ENCODE measurements at places on chromosomes 11 and 22. TPM values are rescaled to one million over a fixed set of nuclear protein-coding genes. Genes with fewer than 3 reads are reported as not detected.

OTOG gene
- total RNA-seq, result not detected

UPK3A gene
- not detected for total RNA-seq

- DNase-seq, result no peak
Observed at GRCh38 chr11:123404676-123405075, 25.4 kb upstream of the GRAMD1B start.

PATL1 gene
- 16.9 TPM for total RNA-seq

GRCh38 chr11:48161951-48162884 lies 54.4 kb upstream of the OR4B1 start:
- DNase-seq, result no peak

GRCh38 chr11:116864531-116864930 lies 27.1 kb upstream of the APOA1 start:
- no peak for DNase-seq

GRCh38 chr22:40764763-40765441 lies 54.2 kb downstream of the SLC25A17 start:
- DNase-seq, result no peak

APOA5 gene
- not detected for total RNA-seq

DNA sequence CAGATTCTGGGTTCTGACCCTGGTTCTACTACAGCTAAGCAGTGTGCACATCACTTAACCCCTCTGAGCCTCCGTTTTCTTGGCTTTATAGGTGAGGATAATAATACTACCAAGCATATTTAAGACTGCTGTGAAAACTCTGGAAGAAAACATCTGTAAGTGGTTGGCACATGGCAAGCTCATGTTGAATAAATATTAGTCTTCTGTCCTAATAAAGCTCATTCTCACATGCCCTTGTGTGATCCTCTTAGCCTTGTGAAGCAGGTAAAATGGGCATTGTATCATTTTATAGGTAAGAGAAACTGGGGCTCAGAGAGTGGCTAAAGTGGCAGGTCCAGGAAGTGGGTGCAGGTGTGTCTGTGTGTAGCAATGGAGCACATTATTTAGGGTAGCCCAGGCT lies 8.5 kb downstream of the PKNOX2 start:
- peak; percentile 3 for DNase-seq

GRCh38 chr11:116176484-116177005 lies 596.2 kb downstream of the BUD13 start:
- DNase-seq, result no peak

DNA sequence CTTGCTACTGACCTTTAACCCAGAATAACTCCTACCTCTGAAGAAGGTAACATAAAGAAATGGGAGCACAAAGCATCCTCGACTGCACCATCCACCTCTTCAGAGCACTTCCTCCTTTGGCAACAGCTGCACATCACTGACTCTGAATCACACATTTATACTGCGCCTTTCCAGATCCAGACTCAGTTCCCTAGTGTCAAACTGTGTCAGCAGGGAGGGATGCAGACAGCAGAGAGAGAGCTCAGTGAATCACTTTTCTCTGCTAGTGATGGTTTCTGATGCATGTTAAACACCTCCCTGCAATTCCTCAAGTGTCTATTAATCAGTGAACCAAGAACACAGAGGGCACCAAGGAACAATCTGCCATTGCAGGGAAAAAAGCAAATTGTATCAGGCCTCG lies 118.9 kb downstream of the PLEKHA7 start:
- no peak for DNase-seq

GRCh38 chr11:58930926-58931325 lies 8.4 kb upstream of the GLYATL1 start:
- DNase-seq, result no peak

- peak; percentile 82 for DNase-seq
Observed at GRCh38 chr11:7511401-7511800, 2.4 kb upstream of the PPFIBP2 start.

DNA sequence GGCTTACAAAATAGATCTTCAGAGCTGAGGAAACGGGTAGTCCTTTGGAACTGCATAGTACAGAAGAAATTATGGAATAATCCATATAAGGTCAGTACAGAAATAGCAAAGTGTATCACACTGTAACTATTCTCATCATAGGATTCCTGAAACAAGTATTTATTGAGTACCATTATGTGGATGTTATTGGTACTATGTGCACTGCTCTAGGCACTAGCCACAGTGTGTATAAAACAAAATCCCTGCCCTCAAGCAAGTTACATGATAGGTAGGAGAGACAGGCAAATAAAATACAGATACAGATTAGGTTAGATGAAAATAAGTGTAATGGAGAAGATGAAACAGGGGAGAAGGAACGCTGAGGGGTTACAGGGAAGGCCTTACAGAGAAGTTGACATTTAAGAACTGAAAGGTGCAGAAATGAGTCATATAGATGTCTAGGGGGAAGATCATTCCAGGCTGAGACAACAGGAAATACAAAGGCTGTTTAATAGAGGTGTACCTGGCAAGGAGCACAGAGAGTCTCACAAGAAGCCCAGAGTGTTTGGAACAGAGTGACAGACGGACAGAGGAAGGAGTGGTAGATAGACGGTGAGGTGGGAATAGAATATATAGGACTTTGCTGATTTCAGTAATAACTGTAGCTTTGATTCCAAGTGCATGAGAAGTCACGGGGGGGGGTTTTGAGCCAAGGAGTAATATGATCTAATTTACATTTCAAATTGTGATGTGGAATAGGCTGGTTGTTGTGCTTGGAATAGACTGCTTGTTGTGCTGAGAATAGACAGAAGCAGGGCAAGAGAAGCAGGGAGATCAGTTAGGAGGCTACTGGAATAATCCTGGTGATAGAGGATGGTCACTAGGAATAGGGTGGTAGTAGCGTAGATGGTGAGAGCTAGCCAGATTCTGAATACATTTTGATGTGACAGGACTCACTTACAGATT lies 13.7 kb downstream of the RNF141 start:
- DNase-seq, result no peak

NTM gene
- total RNA-seq, result 5.9 TPM

DNA sequence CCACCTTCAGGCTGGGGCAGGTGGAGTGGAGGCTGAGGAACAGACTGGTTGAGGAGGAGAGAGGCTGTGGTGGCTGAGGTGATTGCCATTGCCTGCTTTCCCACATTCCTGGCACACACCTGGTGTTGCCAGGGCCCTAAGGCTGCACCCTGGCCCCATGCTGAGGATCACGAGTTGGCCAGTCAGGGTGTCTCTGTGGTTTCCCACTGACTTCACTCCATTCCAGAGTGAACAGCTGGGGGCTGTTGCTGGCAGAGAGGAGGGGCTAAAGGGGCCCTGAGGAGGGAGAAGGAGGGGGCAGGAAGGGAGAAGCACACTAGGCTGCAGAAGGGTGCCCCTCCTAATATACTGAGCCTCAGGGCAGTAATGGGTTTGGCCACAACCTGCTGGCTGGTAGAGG lies 1.8 kb downstream of the TMEM86A start:
- DNase-seq, result peak; percentile 57

DNA sequence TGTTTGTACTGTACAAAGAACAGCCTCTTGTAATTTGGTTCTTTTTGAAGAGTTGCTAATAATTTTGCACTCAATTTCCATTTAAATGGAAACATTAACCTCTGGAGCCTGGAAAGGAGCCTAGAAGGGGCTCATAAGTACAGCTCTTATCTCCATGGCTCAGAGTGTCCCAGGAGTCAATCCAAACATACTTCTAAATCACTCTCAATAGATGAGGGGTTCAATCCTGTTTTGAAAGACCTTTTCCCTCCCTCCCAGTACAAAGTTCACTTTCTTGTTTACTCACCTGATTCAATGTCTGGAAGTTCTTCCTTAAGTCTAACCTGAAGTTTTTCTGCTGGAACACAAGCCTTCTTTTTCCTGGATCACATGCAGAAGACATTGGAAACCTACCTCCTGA lies 273.0 kb upstream of the PLET1 start:
- no peak for DNase-seq

CALCA gene
- 0.66 TPM for total RNA-seq

KLHL35 gene
- not detected for total RNA-seq

DNA sequence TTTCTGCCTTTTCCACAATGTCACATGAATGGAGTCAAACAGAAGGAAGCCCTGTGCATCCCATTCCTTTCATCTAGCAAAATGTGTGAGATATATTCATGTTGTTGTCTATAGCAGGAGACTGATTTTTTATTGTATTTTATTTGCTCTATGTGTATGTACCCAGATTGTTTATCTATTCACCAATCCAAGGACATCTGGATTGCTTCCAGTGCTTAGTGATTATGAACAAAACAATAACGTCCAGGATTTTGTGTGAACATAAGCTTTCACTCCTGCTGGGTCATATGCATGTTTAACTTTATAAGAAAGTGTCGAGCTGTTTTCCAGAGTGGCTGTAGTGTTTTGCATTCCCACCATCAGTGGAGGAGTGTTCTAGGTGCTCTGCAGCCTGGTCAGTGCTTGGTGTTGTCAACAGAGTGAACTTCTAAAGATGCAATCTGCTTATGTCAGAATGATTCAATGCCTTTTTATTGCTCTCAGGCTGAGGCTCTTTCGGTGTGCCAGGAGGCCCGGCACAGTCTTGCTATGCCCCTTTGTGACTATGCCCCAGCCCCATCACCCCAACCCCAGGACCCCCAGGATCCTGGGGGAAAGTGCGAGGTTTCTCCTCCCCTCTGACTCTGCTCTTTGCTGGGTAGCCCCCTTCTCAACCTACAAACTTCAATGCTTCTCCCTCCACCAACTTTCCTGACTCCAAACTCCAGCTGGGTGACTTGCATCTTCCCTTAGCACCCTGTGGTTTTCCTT lies 19.9 kb upstream of the SYT13 start:
- no peak for DNase-seq

Data from sigmoid colon (tissue), 7 donors.